Stimulated activated CD4-positive, alpha-beta T cell treated with anti-CD3 and anti-CD28 coated beads, Interleukin-15, amount 100 ng/mL, for 1 hour (primary cell): ENCODE measurements at places on chromosomes 6 and 20.

DNA sequence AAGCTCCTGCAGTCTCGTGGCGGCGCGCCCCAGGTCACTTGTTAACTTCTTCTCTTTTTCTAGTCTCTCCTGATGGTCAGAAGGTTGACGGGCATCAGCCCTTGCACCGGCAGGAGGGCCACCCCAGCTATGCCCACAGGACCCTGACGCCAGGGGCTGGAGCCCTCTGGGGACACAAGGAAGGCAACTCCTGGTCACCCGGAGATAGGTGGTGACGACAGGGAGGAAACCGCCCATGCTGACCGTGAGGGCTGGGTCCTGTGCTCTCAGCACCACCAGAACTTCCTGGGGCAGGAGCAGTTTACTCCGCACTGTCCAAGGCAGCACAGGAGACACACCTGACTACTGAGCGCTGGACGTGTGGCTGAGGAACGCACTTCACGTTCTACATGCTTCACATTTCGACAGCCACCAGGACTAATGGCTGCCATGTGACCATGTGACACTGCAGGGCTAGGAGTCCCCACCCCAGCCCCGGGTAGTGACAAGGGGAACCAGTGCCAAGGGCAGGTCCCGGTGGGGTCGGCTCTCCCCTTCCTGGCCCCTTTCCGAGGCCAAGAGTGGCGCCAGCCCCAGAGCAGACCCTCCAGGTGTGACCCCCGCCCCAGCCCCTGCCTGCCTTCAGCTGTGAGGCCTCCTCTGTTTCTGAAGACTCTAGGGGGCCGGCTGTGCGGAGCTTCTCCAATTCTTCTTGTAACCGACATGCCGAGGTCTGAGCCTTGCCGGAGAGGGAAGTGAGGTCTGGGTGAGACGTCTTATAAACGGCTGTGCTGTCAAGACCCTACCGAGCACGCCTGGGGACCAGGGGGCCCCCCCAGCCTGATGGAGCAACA lies 45.2 kb downstream of the DSTN start:
- DNase-seq: no peak

- no peak for DNase-seq
Measured at GRCh38 chr6:157631412-157631811, 191.6 kb upstream of the SNX9 start.

GRCh38 chr20:20690676-20691476 lies 21.6 kb downstream of the RALGAPA2 start:
- no peak for DNase-seq

- DNase-seq: no peak
Measured at GRCh38 chr6:134678436-134678889, 271.4 kb downstream of the ALDH8A1 start.

GRCh38 chr6:37783856-37784584 lies 35.5 kb upstream of the ZFAND3 start:
- DNase-seq: no peak

DNA sequence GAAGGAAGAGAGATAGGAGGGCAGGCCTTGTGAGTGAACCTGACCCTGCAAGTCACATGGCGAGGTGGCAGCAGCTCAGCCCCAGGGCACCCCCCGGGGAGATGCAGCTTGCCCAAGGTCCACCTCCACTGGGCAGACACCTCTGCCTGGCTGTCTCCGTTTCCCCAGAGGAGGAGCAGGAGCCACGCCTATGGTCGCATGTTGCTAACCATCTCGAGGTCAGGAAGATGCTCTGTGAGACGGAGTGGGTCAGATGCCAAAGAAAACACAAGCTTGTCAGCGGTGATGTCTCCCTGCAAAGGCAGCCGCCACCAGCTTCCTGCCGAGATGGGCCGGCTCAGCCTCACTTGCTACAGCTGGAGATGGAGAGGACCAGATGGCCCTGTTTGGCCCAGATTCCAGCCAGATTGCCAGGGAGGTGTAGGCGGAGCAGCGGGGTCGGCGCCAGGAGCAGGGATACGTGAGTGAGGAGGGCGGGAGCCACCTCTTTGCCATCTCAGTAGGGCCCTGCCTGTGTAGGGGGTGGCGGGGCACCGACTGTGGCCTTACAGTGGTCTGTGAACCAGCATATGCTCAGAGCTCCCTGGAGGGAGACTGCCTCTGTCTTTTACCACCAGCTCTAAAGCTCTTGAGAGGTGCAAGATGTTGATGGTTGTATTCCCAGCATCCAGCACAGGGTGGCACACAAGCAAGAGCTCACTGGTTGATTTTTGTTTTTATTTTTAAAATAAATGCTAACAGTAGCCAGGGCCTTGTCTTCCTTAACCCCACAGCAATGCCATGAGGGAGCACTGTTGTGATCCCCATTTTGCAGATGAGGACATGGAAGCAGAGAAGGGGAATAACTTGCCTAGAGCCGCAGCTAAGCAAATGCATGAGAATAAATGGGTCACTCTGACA lies 42.9 kb upstream of the FAM83D start:
- no peak for DNase-seq

DNA sequence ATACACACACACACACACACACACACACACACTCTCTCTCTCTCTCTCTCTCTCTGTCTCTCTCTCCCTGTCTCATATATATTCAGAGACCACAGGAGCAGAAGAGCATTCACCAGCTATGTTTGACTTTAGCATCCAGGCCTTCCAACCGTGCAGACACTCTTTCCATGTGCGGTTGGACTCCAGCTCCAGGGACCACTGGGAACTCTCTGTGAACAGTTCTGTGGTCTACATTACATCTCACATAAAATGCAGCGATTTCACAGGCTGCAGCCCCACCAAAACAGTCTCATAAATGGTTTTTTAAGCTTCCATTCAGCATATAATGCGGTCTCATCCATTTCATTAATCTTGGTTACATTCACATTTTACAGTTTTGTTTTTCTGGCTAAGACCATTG lies 508.4 kb upstream of the SULF2 start:
- DNase-seq: no peak

- DNase-seq: no peak
Measured at GRCh38 chr20:32457479-32457986, 99.4 kb downstream of the ASXL1 start.

- DNase-seq: no peak
Measured at GRCh38 chr6:128528241-128528640, 7.8 kb upstream of the PTPRK start.

DNA sequence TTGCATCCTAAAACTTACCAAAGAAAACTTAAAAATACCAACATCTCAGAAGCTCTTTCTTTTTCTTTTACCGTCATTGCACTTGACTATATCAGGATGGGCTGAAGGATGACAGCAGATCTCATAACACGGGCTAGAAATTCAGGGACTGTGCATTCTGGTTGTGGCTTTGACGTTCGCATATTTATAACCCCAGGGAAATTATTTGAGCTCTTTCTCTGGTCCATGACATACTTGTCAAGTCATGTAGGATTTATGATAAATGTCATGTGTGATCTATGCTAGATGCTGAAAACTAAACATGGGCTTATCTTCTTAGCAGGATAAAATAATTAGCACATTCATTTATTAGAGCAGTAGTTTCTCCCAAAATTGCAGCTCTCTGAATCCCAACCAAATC lies 74.4 kb upstream of the SAMD5 start:
- DNase-seq: no peak

DNA sequence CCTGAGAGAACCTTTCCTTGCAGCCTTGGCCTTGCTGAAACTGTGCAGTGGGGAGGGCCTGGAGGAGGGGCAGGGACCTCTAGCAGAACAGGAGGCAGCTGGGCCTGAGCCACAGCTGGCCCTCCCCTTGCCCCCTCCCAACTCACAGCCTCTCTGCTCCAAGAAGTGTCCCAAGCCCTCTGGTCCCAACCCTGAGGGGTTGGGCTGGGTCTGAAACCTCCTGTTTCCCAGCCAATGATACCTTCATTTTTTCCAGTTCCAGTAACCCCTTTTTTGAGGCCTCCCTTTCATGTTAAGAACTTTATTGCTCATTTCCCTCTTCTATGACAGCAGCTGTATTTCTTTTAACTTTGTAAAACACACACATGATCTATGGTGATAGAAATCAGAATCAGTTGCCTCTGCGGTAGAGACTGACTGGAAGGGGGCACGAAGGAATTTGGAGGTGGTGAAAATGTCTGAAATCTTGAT lies 17.9 kb upstream of the ARMC12 start:
- no peak for DNase-seq

DNA sequence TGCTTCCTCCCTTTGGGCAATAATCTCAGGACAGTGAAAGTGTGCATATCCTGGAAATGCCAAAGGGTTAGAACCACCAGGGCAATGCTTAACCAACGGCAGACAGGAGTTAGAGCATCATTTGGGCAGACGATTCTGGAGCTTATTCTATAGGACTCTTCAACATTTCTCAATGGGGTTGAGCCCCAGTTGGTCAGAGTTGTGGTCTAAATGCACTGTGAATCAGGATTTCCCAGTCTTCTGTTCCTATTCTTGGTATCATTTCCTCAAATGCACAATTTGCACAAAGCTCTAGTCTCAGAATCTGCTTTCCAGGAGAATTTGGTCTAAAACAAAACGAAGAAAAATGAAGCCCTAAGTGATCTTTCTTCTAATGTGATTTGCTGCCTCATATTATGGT lies 389.6 kb upstream of the JAG1 start:
- no peak for DNase-seq

GRCh38 chr20:42963796-42964195 lies 225.9 kb downstream of the PTPRT start:
- no peak for DNase-seq

DNA sequence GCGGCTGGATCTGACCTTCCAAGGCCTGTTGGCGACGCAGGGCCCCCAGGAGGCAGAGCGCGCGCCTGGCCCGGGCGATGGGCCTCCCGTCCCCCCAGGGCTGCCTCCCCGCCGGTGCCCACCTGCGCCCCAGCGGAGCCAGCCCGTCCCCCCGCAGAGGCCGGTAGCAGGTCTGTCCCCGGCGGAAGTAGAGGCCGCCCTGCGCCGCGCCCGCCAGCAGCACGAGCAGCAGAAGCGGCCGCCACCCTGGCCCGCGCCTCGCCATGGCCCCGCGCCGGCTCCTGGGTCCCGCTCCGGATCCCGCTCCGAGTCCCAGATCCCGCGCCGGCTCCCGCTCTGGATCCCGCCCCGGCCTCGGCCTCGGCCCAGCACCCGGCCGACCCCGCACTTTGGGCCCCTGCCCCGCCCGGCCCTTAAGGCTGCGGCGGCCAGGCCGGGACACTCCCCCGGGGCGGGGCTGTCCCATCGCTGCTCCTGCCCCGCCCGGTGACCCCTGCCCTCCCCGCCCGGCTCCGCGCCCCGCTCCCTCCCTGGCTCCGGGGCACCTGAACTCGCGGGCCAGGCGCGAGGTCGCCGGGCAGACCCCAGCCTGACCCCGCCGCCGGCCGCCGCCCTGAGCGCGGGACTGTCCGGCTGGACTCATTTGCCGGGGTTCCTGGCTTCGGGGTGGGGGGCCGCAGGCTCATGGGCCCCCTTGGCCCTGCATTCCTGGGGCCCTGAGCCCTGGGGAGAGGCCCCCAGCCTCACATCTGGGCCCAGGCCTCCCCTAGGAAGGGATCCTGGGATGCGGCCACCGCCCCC lies at the start of gene CTSZ:
Gene CTSZ, minus strand, starts transcription at position 391 of the 801 bp plus-strand sequence. Its CDS starts 126 bp downstream, at position 265.
- no peak for DNase-seq

DNA sequence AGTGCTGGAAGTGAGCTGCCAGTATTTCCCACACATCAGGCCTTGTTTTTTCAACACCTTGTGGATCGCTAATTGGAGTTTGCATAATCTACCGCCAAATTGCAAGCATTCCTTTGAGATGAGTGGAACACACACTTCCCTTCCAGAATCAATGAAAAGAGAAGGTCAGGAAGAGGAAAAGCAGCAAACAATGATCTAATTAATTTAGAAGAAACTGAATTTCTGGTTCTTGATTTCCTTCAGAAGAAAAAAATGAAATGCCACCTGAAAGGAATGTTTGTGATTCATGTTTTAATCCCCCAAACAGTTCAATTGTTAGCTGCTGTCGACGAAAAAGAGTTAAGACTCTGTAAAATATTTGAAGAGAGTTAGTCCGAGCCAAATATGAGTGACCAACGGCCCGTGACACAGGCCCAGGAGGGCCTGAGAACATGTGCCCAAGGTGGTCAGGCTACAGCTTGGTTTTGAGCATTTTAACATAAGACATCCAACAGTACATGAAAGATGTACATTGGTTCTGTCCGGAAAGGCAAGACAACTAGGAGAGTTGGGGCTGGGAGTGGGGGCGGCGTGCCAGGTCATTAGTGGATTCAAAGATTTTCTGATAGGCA lies 182.3 kb downstream of the MTFR2 start:
- DNase-seq: no peak

DNA sequence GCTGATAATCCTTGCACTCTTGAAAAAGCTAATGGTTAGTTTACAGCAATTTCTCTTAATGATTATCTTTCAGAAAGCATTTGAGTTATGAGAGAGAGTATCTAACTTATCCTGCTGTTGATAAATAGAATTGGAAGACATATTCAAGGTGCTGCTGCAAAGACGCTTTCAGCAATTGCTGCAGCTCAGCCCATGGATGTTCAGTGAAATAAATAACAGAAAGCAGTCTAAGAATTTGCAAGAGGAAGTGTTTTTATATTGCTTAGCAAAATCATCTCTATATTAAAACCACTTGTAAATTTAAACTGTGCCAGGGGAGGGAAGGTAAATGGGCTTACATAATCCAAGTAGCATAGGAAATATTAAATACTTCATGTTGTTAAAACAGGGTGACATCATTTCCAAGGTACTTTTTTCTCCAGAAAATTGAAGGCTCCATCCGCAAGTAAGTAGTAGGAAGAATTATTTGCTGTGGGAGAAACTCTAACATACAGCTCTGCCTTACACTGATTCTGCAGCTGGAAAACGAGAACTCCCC lies 188.5 kb downstream of the ADAT2 start:
- no peak for DNase-seq
